ENCODE measurements at places on chromosomes 11 and 22. TPM values are rescaled to one million over a fixed set of nuclear protein-coding genes. Genes with fewer than 3 reads are reported as not detected.

GRCh38 chr11:113488931-113489351, 13.7 kb upstream of the DRD2 start:
- no peak for DNase-seq

ASPHD2 gene
- total RNA-seq: 7.5 TPM

- no peak for DNase-seq
These were observed 26.1 kb upstream of the CTSC start for GRCh38 chr11:88363648-88364065.

DNA sequence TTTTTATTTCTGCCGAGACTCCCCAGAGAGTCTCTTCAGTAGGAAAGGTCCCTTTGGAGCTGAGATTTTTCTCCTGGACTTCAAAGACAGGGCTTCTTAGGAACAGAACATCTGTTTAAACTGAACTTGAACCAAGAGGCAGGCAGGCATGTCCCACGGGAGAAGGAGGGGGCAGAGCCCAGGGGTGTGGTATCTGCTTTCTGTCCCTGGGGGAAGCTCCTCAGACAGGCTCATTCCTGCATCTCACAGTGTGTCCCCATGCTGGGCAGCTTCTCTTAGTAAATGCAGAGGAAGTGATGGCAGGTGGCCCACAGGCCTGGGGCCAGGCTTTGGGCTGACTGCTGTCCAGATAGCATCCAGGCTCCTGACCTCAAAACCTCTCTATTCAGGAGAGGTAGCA, 47.3 kb downstream of the TSPAN18 start:
- DNase-seq: no peak

POTEH gene
- total RNA-seq: not detected

DNA sequence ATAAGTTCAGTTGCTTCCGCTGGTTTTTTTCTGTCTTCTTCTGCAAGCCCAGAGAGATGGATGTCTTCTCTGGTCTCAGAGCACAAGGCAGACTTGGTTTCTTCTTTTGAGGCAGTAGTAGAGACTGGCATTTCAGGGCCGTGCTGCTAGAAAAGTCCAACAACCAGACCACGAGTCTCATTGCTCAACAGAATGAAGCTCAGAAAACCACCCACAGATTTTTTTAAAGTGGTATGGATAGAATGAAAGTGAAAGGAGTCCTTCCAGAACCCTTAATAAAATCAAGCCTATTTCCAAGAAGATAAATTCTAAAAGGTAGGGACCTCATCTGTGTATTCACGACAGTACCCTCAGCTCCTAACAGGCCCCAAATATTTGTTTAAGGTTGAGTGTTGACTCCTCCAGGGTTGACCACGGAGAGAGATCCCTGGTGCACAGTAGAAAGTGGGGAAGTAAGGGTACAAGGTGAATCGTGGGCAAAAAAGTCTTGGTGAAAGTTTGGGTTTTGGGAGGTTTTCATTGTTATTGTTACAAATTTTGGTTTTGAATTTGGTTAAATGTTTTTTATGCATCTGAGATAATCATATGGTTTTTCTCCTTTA, 43.6 kb upstream of the DDX6 start:
- DNase-seq: no peak

- DNase-seq: no peak
These were observed 5.8 kb upstream of the MIEF1 start for GRCh38 chr22:39496131-39496838.

DNA sequence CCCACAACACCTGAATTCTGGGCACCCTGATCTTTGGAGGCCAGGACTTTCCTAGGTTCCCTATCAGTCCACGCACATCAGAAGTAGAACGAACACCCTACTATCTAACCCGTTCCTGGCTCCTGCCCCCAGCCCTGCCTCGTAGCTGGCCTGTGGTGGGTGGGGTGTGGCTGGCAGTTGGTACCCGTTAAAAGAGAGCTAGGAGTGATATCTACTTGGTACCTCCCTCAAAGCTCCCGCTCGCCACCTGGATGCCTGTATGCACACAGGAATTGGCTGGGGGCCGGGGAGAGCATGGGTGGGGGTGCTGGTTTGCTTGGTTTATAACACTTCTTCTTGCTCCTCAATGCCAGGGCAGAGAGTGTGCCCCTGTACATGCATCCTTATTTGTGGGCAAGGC, 14.0 kb upstream of the NECTIN1 start:
- DNase-seq: no peak

- DNase-seq: no peak
These were observed 406.0 kb downstream of the TBC1D22A start for GRCh38 chr22:47168441-47168840.

DNA sequence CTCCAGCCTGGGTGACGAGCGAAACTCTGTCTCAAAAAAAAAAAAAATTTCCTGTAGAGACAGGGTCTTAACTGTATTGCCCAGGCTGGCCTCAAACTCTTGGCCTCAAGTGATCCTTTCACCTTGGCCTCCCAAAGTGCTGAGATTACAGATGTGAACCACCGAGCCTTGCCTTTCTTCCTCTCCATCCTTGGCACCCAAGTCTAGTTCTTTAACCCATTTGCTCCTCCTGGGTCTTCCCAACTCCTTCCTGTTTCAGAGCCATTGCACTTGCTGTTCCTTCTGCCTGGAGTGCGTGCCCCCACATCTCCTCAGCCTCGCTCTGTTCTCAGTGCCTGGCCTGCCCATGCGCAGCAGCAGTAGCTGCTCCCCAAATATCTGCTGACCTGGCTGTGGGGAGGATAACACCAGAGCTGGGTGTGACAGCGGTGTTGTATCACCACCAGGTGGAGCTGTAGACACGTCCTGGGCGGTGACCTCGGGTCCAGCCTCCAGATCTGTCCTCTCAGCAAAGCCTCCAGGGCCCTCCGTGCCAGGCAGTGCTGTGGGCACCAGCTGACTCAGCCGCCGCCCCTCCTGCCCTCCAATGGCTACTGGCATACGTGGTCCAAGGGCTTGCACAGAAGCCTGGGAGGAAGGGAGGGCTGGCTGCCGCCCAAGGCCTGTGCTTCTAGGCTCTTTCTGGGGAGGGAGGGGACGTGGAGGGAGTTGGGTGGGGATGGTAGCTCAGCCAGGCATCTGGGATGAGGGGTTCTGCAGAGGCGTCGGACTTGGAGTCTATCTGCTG, 22.0 kb downstream of the TEF start:
- DNase-seq: peak; percentile 47

CCDC157 gene
- total RNA-seq: 1.6 TPM

DNA sequence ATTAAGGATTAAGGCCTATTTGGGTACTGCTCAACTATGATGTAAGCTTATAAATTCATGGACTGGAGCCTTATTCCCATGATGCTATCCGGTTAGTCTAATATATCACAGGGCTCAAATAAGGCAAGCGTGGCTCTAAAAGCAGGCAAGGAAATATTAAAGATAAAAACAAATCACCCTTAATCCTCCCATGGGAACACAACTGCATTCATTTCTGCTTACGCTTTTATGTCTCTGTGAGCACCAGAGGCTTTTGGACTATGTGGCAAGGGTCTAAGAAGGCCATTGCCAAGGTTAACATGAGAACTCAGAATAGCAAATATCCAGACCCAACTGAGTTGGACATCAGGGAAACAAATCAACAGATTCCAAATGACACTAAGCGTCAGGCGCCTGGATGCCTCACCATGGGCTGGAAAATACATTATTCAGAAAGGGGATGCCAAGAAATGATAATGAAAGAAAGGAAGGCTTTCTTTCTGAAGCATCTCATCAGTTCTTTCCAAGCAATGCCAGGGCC, 138.1 kb downstream of the SLC1A2 start:
- no peak for DNase-seq

MS4A7 gene
- not detected for total RNA-seq

DNA sequence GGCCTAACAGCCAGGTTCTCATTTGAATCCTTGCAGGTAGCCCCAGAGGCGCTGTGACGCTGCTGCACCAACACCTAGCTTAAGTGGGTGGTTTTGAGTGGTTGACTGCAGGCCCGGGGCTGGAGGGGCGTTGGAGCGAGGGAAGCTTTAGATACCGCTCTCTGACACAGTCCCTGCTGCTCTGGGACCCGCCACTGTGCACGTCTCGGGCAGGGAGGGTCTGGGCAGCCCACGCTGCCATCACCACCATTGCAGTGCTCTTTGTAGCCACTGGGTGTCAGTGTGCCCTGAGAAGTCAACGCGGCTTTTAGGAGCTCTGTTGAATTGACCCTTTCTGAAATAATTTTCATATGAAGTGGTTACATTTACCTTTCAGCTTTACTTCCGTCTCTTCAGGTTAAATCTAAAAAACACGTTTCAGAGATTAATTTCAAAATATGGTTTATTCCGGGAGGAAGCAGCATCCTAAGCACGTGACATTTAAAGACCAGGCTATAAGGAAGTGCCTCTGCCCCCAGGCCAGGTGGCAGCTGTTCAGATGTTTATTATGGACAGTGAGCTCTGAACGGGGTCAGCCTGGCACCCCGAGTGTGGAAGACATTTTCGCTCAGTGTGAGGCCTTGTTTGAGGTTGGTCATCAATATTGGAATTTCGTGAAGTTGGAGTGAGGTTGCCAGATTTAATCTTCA, 30.9 kb upstream of the PARVB start:
- peak; percentile 29 for DNase-seq

SMDT1 gene
- 10.8 TPM for total RNA-seq

DNA sequence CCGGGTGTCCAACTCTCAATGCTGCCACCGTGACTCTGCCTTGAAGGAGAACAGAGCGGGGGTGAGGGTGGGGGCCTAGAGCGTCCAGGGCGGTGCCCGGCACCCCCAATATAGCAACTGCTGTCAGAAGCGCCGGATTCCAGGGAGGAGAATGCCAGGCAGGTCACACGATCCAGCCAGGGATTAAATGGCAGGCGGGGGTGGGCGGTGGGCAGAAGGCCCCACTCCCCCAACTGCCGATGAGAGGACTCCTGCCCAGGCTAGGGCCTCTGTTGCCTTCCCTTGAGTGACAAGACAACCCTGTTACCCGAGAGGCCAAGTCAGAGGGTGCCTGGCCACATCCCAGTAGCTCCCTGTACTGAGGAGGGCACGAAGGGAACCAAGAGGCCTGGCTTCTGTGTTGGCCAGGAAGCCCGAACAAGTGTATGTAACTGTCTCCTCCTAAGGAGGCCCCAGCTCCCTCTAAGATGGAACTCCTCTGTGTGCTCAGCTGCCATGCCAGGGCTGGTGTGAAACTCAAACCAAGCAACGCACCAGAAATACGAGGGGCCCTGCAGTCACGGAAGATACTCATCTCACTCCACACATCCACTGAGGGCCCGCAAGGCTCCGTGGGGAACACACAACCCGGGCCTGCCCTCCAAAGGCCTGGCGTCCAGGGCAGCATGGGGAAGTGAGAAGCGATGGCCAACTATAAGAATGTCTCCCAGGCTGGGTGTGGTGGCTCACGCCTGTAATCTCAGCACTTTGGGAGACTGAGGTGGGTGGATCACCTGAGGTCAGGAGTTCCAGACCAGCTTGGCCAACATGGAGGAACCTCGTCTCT, 3.0 kb downstream of the PACSIN3 start:
- no peak for DNase-seq

GRCh38 chr11:121967131-121967704, 148.8 kb downstream of the BLID start:
- no peak for DNase-seq

- no peak for DNase-seq
These were observed 340.7 kb downstream of the MIAT start for GRCh38 chr22:26998129-26998528.

GRCh38 chr11:112364962-112365481, 104.4 kb upstream of the PLET1 start:
- DNase-seq: no peak

DNA sequence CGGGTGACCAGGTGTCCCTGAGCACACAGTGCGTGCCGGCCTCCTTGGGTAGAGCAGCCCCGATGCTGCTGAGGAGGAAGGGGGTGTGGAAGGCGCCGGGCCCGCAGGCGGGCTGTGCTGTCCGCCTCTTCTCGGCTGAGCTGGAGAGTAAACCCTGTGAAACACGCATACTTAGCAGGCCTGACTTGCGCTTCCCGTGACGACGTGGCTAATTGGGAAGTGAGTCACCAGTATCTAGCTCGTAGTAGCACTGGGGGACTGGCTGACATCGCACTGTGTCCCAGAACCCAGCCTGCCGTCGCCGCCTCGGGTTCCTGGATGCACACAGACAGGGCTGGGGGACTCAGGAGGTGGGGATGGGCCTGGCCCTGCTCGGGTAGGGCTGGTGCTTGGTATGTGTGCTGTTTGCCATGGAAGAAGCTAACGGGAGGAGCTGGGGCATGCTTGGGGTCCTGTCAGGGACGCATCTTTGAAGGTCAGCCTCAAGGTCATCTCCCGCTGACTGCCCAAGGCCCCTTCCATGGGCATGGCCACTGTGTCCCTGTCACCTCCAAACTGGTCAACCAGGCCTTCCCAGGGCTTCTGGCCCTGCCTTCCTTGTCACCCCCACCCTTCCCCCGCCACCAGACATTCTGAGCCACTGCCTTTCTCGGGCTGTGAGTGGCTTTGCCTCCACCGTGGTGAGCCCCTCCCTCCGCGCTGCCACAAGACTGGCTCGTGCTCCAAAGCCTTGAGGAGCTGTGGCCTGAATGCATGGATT, 1327.0 kb downstream of the BRD1 start:
- no peak for DNase-seq

DNA sequence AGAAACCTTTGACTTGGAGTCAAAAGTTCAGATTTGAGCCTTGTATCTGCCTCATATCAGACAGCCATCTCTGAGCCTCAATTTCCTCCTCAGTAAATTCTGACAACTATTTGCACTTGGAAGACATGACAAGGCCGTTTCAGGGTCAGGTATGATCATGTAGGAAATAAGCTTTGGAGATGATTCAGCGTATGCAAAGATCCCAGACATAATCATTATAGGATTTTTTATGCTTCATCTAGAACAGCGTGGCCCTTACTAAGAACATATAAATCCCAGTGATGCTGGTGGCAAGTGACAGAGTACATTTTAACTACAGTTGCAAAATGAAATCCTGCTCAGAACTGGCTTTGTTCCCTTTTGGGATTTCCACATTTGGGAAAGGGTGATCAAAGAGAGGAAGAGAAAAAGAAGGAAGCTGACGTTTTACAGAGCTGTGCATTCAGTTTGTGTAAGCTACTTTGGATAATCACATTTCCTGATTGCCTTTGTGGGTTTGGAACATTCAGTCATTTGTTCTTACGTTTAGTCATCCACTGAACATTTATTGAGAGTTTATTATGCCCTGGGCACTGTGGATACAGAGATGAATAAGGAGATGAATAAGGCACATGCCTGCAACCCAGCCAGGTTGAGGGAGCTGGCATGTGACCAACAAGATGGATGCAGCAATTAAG, 81.9 kb upstream of the HEPHL1 start:
- no peak for DNase-seq

SCUBE2 gene
- 0.73 TPM for total RNA-seq

OVOL1 gene
- not detected for total RNA-seq

EXPH5 gene
- 0.07 TPM for total RNA-seq

SLCO2B1 gene
- total RNA-seq: 0.13 TPM

DNA sequence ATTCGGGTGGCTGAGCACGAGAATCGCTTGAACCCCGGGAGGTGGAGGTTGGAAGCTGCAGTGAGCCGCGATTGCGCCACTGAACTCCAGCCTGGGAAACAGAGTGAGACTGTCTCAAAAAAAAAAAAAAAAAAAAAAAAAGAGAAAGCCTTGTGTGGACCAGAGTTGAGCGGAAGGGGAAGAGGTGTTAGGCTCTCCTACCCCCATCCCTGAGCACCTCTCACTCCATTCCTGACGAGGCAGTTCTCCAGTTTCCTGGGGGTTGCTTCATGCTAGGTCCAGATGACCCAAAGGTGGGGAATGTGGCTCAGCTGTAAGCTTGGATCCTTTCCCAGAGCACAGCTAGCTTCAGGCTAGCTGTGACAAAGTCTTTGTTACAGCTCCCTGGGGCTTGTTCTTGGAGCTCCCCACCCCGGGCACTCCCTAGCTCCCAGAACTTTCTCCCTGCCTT, 8.8 kb upstream of the DNAL4 start:
- DNase-seq: no peak

- DNase-seq: peak; percentile 81
These were observed 6.0 kb downstream of the RNF169 start for GRCh38 chr11:74754507-74755252.

CRYBB2 gene
- total RNA-seq: not detected

LRRC10B gene
- total RNA-seq: not detected

MOGAT2 gene
- total RNA-seq: not detected
